ENCODE measurements at places on chromosomes 7 and 10.

DNA sequence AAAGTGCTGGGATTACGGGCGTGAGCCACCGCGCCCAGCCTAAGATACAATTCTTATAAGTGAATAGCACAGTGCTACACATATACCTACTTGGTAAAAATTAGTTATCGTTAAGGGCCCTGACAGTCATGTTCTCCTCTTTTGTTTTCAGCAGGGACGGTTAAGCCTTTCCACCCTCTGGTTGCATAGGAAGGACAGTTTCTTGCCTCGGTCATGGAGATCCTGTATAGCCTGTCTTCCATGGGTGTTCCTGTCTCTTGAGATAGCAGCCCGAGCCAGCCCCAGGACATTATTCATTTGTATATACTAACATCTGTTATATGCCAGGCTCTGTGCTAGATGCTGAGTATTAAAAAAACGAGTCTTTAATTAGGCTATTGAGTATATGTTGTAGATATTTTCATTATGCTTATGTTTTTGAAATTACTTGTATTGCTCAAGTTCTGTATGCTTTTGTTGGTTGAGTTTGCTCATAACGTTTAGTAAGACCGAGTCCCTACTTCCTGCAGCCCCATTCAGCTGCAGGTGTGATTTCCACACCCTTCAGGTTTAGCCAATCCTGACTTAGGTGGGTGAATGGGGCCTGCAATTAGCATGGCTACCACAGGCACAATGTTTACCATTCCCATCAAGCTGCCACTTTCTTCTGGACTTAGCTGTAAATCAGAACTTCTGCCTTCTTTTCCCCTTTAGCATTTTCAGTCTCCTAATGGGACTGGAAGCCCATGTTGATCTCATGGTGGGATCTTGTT is 24.8 kb downstream of the CCSER2 start:
- no peak for DNase-seq

DNA sequence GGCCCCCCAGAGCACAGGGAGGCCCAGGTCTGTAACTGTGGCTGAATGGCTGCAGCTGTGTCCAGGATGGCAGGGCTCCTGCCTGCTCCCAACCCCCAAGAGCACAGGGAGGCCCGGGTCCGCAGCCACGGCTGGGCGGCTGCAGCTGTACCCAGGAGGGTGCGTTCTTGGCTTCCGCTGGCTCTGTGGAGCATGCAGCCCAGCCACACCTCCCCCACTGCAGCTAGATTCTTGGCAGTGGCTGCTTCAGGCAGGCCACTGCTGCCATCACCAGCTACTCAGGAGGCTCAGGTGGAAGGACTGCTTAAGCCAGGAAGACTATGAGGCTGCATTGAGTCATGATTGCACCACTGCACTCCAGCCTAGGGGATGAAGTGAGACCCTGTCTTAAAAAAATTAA is 27.9 kb downstream of the C7orf25 start:
- no peak for DNase-seq

- DNase-seq: no peak
Observed at GRCh38 chr7:2003451-2003930, 229.3 kb downstream of the MAD1L1 start.

GRCh38 chr10:10852464-10852863 is 165.2 kb upstream of the CELF2 start:
- no peak for DNase-seq

DNA sequence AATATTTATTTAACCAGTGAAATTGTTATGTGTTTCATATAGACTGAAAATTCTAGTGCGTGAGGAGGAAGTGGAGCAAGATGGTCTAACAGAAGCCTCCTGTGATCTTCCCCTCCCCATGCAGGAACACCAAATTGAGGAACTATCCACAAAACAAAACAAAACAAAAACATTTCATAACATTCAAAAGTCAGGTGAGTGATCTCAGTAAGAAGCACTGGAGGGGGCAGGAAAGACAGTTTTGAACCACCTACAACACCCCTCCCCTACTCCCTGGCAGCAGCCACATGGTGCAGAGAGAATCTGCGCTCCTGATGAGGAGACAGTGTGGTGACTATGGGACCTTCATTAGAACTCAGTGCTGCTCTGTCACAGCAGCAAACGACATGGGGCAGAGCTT is 221.9 kb upstream of the SEMA3C start:
- DNase-seq: no peak

- no peak for DNase-seq
Observed at GRCh38 chr7:120360918-120361317, 87.9 kb downstream of the KCND2 start.

DNA sequence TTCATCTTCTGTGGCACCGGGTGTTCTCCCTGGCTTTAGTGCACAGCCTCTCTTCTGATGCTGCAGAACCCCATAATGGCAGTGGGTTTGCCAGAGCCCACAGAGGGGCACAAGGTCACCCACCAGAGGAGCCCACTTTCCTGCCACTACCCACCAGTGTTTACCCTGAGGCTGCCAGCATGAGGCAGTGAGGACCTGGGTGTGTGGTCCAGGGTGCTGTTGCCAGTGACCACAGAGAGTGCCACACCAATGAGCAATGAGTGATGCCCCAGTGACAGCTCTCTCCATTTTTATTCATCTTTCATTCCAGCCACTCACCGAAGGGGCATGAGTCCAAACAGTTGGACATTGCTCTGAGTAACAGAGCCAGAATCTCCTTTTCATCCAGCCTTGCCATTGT is 34.8 kb downstream of the MTURN start:
- no peak for DNase-seq

DNA sequence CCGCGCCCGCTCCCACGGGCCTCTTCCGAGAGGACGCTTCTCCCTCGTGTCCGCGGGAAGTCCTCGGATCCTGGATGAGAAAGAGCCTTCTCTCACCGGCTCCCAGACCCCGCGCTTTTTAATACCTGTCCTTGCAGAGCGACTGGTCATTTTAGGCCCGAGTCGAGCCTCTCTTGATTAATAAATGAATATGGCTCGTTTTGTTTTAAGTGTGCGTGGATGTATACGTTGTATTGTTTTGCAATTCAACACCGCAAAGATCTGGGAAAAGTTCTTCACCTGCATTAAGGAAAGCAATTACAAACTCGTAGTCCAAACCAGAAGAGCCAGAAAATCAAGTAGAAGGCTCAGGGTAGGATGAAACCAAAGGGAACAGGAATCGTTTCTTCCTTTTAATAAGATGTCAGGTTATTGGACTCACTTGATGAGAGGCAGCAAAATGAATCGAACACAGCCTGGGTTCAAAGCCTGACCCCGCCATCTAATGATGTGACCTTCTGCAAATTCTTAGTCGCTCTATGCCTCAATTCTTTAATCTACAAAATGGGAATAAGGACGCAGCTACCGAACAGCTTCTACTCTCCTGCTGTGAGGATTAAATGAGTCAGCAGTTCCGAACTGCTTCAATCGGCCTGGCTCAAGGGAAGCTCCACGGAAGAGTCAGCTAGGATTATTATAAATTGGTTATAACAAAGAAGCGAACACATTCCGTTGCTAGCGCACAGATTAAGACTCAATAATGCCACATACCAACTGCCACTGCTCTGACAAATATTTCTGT is 277.8 kb upstream of the NEBL start:
- DNase-seq: no peak

DNA sequence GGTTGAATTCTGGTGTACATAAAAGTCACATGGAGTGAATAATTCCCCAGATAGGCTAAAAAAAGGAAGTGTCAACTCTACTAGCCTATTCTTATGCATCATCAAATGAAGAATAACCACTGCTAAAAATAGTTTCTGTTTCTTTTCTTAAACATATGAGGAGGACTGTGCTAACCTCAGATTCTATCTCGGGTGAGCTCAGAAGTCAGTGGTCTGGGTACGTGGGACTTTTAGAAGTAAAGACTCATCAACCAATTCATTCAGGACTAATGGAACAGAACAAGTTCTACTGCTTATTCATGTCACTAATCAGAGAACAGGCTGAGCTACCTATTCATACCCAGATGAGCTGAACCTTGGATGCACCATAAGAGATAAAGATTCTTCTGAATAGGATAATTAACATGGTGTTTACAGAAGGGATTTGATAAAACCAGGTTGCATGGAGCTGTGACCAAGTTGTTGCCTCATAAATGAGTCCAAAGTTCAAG is 9.5 kb upstream of the ASAH2 start:
- peak; percentile 97 for DNase-seq

GRCh38 chr7:112908086-112908485 is 117.9 kb upstream of the TMEM168 start:
- DNase-seq: no peak

DNA sequence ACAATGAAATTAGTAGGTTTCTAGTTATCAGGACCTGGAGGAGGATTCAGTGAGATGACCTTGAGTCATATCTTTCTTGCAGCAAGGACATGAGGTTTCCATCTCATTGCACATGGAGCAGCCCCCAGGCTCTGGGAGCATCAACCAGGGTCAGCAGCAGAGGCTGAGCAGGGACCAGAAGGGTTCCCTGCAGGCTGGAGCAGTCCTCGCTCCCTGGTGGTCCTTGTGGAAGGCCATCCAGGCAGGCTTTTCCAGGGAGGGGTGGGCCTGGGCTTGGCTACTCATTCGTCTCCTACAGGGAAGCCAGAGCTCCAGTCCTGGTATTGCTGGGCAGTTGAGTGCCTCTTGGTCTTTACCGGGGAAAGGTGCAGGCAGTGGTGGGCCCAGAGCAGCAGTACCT is 587.5 kb downstream of the GLRX3 start:
- DNase-seq: no peak

GRCh38 chr10:8473205-8473604 is 418.7 kb downstream of the GATA3 start:
- peak; percentile 11 for DNase-seq

DNA sequence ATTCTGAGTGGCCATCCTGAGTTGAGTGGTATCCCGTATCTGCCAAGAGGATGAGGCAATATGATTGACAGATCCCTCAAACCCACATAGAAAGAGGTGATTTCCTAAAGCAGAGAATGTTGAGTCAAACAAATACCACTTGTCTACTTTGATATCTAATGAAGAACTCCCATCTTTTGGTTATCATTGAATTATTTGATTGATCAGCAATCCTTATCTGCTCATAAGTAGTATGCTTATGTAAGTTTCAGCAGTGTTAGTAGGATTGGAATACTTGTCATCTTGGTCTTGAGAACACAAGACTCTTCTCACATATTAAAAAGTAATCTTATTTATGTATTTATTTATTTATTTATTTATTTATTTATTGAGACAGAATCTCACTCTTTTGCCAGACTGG is 147.3 kb downstream of the DPY19L1 start:
- no peak for DNase-seq

- no peak for DNase-seq
Observed at GRCh38 chr7:148151778-148152177, 438.8 kb upstream of the C7orf33 start.

DNA sequence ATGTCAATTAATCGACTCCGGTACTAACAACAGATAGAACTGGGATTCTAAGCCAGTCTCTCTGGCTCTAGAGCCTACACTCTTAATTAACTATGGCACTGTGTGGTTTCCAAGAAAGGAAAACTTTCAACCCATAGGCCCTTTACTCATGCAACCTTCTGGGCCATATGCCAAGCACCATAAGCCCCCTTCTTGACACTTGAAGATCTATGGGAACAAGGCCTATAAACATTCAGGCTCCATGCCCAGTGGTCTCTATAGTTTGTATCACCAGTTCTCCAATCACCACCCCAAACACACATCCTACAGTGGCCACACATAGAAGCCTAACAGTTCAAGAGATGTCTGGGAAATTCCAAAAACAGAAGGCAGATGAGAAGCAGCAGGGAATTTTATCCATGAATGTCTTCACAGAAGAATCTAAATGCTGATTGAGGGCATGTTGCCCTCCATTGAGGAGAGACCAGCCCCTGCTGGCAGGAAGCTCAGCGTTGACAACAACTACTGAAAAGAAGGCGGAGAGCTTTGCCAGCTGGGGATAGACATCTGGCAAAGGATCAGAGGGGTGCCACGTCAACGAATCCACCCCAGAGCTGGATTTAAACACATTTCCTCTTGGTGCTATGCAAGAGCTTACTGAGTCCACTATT is 64.4 kb downstream of the GRM3 start:
- no peak for DNase-seq

- DNase-seq: no peak
Observed at GRCh38 chr10:130900441-130901160, 410.9 kb downstream of the TCERG1L start.

DNA sequence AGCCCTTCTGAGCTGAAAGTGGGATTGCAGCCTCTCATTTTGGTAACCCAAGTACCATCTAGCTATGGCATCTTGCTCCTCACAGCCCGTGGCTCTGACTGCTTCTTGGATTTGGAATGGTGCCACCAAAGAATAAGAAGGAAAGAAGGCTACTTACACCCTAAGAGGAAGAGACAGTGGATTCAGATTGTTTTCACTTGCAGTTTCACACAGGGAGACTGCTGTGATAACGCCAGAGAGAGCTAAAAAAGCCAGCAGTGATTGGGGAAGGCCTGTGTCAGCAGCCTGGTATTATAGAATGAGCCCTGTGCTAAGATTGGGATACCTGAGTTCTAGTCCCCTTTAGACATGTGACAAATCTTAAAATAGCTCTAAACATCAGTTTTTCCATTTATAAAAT is 3.6 kb upstream of the LRRC4 start:
- no peak for DNase-seq

DNA sequence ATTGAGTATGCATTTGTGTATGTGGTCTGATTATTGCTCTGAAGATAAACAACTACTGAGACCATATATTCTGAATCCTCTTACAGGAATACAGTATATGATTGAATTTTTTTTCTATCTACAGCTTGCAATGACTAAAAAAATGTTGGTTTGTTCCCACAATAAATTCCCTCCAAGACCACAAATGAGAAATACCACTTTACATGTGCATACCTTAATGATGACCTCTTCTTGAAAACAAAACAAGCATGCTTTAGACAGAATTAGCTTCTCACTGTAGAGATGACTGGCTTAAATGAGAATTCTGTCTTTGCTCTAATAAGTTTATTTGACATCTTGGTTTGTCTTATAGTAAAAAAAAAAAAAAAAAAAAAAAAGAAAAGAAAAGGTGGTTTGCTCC is 241.5 kb downstream of the PCDH15 start:
- no peak for DNase-seq

DNA sequence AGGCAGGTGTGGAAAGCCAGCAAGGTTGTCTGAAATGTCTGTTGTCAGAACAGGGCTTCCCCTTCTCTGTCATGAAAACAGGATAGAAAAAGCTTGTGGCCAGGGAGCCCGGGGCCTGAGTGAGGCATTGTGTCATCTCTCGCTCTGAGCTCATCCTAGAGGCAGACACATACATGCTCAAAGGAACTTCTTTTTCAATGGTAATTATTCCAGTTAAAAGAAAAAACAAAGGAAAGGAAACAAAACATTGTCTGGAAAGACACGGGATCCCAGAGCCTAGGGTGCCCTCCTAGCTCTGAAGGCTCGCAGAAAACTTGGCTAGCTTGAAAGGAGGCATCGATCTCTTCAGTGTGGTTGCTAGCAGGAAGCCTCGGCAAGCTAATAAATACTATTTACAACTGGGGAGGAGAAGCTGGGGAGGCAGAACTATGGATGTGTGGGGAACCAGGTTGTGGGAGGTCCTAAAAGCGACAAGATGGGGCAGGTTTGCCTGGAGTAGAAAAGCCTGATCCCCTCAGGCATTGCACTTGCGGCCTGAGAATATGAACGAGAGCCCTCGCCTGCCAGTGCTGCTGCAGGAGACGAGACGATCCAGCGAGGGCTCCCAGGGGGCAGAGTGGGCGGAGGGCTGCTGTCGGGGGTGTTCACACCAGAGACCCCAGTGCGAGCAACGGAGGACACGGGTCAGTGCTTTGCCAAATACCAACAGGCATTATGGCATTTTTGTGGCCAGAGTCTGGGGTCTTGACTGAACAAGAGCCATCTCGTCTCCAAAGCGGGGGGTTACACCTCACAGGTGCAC is 32.8 kb upstream of the DGKI start:
- DNase-seq: no peak

- no peak for DNase-seq
Observed at GRCh38 chr10:88288320-88289059, 294.6 kb downstream of the RNLS start.

- no peak for DNase-seq
Observed at GRCh38 chr10:121845044-121845784, 82.6 kb downstream of the ATE1 start.
